ENCODE measurements at places on chromosomes 1 and 21.

GRCh38 chr1:226454349-226454748 lies 46.5 kb upstream of the PARP1 start:
- DNase-seq = no peak

- DNase-seq = no peak
These were observed 72.7 kb downstream of the IER5 start for GRCh38 chr1:181160998-181161870.

DNA sequence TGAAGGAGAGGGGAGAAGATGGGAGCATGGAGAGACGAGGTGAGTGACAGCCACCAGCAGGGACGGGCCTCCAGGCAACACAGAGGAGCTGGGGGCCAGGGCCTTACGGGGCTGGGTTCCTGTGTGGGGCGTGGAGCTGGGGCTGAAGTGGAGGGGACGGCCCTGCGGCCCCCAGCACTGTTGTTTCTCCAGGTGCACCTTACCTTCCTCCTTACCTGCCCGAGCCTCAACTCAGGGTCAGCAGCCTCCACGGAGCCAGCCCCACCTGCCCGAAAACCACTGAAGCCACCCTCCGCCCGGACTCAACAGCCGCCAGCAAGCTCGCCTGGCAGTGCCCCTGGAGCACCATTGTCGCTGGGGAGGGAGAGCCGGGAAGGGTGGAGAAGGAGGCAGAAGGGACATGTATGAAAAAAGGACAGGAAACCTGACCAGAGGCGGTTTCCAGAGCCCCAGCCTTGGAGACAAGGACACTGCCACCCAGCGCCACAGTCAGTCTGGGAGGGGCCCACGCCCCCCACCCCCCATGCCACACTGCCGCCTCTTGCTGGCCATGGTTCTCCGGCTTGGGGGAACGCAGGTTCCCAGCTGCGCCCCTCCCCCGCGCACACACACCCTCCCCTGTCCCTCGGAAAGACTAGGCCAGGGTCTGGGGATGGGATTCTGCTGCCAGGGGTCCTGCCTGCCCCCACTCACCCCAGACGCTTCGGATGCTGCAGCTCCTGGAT lies 10.6 kb downstream of the PLA2G2F start:
- no peak for DNase-seq

DNA sequence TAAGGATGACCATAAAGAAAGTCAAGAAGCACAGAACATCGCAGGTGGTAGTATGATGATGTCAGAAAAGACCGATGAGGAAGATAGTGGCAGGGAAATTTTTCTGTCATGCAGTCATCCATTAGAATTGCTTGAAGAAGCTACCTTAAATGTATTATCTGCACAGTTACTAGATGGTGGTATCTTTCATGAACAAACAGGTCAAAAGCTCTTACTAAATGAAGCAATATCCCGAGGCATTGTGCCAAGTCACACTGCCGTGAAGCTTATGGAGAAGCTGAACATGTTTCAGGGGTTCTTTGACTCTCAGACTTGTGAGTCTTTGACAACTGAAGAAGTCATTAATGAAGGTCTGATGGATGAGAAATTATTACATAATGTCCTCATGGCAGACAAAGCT lies 128.8 kb downstream of the MACF1 start:
- no peak for DNase-seq

DNA sequence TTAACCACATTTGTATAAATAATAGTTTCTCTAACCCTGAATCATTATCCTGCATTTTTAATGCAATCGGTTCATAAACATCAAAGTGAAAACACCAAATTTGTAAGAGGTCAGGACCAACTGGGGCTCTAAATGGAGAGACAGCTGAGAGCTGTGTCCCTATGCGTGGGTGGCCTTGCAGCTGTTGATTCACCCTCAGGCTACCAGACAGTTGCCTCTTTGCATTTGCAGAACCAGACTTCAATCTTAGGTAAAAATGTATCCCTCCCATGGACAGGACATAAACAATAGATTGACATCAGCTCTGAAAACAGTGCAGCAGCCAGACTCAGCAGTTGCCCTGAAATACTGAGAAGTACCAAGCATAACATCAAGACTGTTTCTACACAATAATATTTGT lies 8.8 kb upstream of the TGFB2 start:
- DNase-seq = no peak

- DNase-seq = no peak
These were observed 159.2 kb downstream of the PIGK start for GRCh38 chr1:77060000-77060399.

DNA sequence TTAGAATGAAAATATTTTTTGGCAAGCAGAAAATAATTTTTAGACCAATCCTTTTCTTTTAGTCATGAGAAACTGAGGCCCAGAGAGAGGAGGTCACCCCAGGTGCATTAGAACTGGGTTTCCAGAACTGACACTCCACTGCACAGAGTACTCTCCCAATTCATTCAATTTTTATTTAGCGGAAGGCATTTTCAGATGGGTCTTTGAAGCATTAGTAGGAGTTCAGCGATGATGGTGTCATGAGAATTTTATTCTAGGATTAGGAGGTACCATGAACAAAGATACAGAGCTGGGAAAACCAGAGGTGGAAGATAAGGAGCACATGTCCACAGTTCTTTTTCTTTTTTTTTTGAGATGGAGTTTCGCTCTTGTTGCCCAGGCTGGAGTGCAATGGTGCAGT lies 2.3 kb downstream of the PCSK9 start:
- DNase-seq = no peak

DNA sequence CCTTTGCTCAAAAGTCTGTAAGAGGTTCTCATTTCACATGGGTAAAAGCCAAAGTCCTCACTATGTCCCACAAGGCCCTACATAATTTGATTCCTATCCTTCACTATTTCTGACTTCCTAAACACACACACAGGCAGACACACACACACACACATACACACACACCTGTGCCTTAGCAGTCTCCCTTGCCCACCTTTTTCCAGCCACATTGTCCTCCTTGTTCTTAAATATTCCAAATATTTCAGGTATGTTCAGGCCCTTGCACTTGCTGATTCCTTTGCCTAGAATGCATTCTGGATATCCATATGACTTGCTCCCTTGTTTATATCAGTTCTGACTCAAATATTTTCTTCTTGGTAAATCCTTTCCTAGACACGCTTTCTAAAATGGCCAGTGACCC lies 54.6 kb downstream of the NTNG1 start:
- DNase-seq = no peak

GRCh38 chr1:175493321-175494010 lies 249.9 kb downstream of the TNR start:
- DNase-seq = no peak

GRCh38 chr1:26015358-26015757 lies 6.2 kb upstream of the EXTL1 start:
- DNase-seq = no peak

DNA sequence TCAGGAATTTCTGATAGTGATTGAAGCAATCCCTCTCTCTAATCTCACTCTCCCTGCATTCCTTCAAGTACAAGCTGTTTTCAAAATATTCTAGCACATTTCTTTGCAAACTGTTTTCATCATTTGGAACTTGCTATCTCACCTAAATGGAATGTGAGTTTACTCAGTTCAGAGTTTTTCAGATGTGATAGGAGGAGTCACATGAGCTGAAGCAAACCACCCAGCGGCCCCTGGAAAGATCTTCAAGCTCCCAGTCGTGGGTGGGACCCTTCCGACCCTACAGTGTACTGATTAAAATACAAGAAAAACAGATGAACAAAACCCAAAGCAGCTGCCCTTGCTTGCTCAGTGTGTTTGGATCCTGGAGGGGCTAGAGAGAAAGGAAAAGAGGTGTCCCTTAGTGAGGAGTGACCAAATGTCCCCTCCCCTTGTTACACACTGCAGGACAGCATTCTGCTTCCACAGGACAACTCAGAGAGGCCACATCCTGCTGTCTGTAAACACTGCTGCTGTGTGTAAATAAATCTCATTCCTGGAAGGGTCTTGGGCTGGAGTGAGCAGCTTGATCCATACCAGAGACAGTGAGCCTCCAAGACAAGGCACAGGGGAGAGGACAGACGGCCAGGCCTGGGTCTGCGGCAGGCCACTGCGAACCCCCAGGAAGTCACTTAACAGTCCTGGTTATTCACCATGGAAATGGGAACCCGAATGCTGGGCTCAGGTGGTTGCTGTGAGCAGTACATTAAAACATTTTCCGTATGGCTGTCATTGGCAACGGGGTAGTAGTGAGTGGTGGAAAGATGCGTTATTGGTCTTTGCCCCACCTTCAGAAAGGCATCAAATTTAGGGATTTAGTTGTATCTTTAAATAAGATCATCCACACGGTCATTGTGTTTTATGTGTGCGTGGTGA lies 229.2 kb downstream of the RHOU start:
- no peak for DNase-seq

DNA sequence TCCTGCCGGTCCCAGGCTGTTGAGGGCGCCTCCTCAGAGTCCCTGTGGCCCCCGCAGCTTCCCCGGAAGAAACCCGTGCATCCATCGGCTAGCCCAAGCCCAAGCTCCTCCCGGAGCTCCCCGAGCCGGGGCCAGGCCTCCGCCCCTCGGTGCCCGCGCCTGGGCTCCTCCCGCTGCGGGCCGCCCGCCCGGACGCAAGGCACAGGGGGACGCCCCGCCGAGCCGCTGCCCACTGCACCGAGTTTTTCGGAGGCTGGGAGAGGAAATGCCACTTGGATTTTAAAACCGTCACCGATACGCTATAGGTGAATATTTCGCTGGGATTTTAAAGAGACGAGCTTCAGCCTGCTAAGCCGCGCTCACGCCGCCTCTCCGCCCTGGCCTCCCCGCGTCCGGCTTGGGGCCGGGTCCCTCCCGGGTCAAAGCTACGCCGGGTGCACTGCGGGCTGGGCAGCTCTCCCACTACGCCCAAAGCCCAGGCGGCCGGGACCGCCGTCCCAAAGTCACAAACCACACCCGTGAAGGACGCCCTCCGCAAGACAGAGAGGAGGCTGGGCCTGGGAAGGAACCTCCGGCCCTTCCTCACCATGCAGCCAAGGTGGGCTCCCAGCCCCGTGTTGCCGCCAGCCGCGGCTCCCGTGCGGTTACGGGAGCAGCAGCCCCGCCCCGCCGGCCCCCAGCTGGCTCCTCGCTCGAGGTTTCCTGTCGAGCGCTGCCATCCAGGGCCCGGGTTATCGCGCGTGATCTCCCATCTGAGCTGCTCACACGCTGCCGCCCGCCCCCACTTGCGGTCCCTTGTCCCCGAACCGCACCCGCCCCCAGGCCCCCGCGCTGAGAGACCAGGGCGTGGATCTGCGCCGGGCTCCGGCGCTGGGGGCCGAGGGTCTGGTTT lies 63.2 kb downstream of the CD247 start:
- DNase-seq = peak; percentile 52

DNA sequence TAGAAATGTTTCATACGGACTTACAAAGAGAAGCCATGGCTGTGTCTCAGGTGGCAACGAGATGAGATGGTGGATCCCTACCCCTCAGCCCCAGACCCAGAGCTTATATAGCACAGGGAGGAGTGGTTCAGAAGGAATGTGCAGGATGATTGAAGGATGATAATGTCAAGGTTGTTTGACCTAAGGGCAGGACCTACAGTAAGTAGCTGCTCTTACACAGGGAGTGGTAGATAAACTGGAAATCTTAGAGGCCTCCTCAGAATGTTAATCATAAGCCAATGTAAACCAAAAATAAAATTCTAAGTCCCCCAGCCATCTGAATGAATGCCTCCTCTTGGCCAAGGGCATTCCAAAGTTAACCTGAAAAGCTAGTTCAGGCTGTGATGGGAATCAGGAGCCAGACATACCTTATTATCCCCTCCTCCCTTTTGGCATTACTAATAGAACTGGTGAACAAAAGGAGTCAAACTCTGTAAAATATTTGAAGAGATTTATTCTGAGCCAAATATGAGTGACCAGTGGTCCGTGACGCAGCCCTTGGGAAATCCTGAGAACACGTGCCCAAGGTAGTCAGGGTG lies 45.8 kb upstream of the PDE9A start:
- DNase-seq = no peak

DNA sequence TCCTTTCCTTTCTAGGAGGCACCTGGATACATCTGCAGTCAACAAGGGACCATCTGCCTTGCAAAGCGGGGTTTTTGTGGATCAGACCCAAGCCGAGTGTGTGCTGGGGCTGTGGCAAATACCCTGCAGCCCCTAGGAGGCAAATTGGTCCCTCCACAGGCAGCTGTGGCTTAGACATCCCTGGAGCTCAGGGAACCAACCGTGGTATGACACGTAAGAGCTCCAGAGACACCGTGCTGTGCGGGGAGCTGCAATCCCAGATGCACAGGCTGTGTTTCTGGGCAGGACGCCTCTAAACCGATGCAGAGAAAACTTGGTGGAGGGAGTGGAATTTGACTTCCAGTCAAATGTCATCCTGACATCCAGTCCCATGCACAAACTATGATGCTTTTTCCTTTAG lies 141.5 kb downstream of the KAZN start:
- DNase-seq = no peak

GRCh38 chr1:241722947-241723346 lies 70.9 kb downstream of the WDR64 start:
- DNase-seq = no peak

GRCh38 chr1:52368383-52369172 lies 2.6 kb upstream of the CC2D1B start:
- DNase-seq = no peak

DNA sequence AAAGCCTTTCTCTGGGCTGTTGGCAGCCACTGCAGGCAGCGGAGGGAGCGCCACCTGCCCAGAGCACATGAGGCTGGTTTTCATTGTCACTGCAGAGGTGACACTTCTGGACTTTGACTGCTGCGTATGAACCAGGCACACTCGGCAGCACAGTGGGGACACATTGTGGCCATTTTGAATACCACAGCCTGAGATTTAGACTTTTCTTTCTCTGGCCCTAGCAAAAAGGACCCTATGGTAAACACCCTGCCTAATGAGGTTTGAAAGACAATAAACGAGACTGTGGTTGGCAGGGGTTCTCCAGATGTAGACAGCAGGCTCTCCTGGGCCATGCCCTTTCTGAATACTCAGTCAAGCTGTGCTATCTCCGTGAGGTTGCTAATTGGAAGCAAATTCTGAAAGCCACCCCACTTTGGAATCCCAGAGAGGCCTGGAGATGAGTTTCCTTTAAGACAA lies 12.0 kb upstream of the KCNE2 start:
- no peak for DNase-seq

GRCh38 chr1:82455342-82455741 lies 654.6 kb downstream of the ADGRL2 start:
- no peak for DNase-seq

GRCh38 chr1:154765970-154766369 lies 104.1 kb downstream of the KCNN3 start:
- DNase-seq = no peak

GRCh38 chr1:221011145-221011544 lies 131.9 kb downstream of the HLX start:
- DNase-seq = no peak

DNA sequence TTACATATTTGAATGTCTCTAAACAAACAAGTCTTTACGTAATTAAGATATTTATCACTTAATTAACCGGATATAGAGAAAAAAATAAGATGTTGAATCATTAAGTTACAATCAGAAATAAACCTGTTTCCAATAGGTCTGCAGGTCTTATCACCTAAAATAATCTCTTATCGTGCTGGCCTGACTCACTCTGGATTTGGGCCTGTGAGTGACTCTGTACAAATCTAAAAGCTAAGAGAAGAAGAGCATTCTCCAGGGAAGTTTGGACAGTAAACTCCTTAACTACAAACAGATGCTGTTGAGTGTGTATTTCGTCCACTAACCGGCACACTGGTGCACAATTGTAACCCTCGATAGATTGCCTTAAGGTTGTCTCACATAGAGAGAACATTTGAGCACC lies 25.3 kb downstream of the CEP104 start:
- DNase-seq = no peak

GRCh38 chr21:42532466-42533181 lies 19.0 kb downstream of the SLC37A1 start:
- DNase-seq = no peak

GRCh38 chr21:35479065-35479448 lies 430.0 kb upstream of the RUNX1 start:
- no peak for DNase-seq

GRCh38 chr1:71565262-71565661 lies 484.4 kb upstream of the ZRANB2 start:
- DNase-seq = no peak

All from stimulated activated CD4-positive, alpha-beta T cell treated with anti-CD3 and anti-CD28 coated beads, Interleukin-1b, Interleukin-23, amount 100 ng/mL, for 1 hour (primary cell).